ENCODE measurements at places on chromosomes 5 and 9. TPM values are rescaled to one million over a fixed set of nuclear protein-coding genes. Genes with fewer than 3 reads are reported as not detected.

DNA sequence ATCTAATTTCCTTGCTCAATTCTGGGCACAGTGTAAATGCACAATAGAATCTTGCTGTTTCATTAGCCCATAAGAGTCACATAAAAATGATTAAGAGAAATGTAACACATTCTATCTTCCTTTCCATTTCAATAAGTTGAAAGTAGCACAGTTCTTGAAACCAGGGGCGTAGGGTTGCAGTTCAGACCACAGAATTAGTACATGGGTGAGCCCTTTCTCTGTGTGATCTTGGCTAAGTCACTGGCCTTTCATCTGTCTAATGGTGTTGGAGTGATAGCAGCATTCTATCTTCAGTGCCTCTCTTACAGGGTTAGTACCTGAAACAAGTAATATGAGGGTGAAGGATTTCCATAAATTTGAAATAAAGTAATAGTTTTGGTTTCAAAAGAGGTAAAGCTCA, 445.3 kb upstream of the ZNF462 start:
- DNase-seq = no peak

DNA sequence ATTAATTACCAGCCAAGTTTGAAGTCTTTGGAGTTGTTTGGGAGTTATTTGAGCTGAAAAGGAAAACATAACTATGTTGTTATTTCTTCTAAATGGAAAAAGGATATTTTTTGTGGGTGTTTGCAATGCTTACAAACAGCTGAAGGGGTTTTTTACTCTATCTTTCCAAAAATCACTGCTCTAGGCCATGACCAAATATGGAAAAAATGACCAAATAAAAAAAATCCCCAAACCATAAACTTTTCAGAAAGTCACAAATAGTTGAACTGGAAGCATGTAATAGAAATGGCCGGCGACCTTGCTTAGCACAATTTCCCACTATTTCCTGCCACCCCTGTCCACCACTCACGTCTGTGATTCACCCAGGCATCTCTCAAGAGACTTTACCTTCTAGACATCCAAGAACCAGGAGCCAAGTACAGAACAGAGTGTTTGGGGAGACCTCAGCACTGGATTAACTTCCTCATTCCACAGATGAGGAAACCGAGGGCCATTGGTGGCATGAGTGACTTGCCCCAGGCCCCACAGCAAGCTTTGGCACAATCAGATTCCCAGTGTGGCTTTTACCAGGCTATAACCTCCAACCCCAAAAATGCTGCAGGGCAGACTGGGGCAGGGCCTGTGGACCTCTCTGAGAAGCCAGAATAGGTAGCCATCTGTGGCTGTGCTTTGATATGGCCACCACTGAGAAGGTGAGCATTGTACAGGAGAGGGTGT, 84.5 kb downstream of the NRG2 start:
- DNase-seq = peak; percentile 6

The PTPRD gene
- 35.9 TPM for total RNA-seq

The PCDHA9 gene
- 0.29 TPM for total RNA-seq

The NADK2 gene
- 36.8 TPM for total RNA-seq

Data from mucosa of gallbladder (tissue), 1 donor.